ENCODE measurements at places on chromosomes 6 and 20. TPM values are rescaled to one million over a fixed set of nuclear protein-coding genes. Genes with fewer than 3 reads are reported as not detected.

- DNase-seq = peak; percentile 94
Measured at GRCh38 chr20:25407311-25408169, at the start of gene GINS1. GINS1 (plus strand) TSS chr20:25407673; CDS start chr20:25407821, 148 bp downstream.

GRCh38 chr6:105994118-105994590 lies 92.0 kb upstream of the PRDM1 start:
- peak; percentile 89 for DNase-seq

DNA sequence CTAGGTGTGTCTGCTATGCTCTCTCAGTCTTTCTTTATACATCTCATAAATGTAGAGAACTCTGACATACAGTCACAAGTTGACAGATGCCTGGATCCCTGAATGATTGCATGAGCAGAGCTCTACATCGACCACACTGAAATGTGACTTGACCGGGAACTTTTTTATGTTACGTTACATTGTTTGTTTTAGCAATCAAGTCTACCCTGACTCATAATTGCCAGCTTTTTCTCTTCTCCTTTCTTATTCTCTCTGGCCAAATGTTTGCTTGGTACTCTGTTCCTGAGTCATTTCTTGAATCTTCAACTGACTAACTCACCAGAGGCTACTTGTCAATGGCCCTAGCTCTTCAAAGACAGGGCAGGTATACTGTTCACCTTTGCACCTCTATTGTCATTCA lies 213.6 kb upstream of the DTNBP1 start:
- DNase-seq = no peak

- DNase-seq = no peak
Measured at GRCh38 chr6:17866876-17867444, 120.5 kb downstream of the KIF13A start.

DNA sequence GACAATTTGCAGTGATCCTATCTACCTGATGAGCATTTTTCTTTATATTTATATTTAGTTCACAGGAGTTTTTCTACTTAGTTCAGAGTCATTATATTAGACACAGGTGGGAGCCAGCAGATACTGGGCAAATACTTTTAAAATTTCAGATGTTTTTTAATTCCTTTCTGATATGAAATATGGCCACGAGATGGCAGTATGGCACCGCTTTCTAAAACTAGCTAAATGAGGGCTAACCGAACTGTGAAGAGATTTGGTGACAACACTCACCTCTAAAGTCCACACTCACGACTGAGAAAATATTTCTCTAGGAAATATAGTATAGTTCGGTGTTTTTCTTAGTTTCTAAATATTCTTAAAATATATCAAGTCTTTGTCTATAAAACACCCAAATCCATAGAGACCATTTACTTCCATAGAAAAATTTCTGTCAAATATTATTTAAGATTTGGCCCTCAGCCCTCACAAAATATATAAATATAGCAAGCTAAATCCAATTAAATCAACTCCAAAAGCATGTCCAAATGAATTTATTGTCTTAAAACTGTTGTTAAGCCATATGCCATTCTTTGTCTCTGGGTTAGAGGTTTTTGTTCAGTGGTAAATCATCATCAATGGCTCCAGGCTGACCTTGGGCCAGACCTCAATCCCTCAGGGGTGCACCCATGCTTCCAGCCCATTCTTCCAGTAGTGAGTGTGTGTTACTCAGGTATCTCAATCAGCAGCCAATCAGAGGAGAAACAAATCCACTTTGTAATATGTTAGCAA lies 63.6 kb downstream of the HUS1B start:
- peak; percentile 82 for DNase-seq

DNA sequence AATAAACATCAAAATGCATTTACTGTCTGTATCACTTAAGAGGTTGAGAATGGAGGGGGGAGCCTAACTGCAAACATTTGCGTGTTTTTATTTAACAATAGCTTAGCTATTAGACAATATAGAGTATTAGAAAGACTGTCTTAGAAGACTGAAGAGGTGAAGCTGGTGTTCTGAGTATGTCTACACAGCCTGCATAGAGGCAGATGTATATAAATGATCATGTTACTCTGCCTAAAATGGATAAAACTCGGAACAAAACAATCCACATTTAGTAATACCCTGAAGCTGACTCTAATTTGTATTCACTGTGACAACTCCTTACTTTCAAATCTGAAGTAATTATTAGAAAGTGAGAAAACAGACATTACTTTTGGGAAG lies 181.9 kb downstream of the GMPR start:
- DNase-seq = no peak

Gene CYP24A1
- total RNA-seq = not detected

Gene CAGE1
- under 0.01 TPM for total RNA-seq

Gene EPB41L1
- total RNA-seq = 26.8 TPM

Gene COX7A2
- 80.7 TPM for total RNA-seq

Gene SIRT5
- total RNA-seq = 8.5 TPM

Gene PROKR2
- not detected for total RNA-seq

Gene CST2
- total RNA-seq = not detected

Measured in osteoblast (primary cell).